HCT116 (cell line): ENCODE measurements at places on chromosomes 2 and 18.

- no peak for DNase-seq
These were observed 14.2 kb upstream of the WIPF1 start for GRCh38 chr2:174611854-174612253.

DNA sequence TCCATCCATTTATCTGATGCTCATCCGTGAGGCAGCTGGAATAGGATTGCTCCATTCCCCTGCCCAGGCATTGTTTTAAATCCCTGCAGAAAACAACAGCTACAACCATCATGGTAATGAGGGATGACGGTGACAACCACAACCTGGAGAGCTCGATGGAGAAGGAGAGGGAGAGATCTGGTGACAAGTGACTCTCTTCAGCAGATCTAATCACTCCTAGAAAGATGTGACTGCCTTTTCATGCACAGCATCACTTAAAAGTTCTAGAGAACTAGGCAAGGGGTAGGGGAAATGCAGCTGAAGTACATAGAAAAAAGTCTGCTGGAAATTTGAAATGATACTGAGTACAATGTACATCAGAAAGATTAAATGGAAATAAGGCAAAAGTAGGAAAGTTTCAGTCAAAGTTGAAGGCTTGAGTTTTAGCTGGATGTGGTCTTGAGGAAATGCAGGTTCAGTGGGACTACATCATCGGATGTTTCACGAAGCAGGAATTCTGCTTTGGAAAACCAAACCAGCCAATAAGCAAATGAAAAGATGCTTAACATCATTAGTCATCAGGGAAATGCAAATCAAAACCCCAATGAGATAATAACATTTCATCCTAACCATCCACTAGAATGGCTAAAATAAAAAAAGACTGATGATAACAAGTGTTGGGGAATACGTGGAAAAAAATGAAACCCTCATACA, 6.8 kb upstream of the ARHGAP25 start:
- no peak for DNase-seq

- peak; percentile 57 for DNase-seq
These were observed 533.4 kb downstream of the ERBB4 start for GRCh38 chr2:212005085-212005671.

DNA sequence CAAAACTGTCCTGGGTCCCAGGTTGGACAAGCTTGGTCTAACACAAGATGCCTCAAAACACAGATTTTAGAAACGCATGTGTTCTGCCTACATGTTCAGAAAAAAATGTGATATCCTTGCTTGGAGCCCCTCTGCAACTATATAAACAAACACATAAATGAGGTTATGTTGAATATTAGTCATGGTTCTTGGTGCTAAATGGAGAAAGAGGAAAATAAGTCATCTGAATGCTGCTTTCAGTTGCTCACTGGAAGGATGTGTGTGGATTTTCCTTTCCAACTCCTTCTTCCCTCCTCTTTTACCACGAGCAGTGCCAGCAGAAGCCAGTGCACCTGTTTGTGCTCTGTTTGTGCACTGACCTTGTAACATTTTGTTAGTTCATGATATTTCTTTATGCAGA, 85.3 kb downstream of the PIEZO2 start:
- DNase-seq, result no peak

DNA sequence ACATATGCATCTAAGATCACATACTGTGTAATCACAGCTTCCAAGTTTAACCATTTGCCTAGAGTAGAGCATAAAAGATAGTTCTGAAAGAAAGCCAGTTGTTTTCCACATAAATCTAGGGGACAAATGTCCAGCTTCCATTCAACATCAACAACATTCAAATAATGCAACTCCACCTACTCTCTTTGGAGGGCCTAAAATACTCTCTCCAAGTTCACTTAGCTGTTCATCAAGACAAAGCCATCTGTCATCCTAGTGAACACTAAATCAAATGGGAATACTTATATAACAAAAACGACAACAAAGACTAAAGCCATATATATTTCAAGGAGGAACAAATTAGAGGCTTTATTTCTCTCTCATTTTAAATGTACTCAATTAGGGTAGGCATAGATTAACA, 221.5 kb upstream of the CDH2 start:
- DNase-seq, result no peak

- no peak for DNase-seq
These were observed 102.7 kb downstream of the CSRNP3 start for GRCh38 chr2:165572151-165572550.

GRCh38 chr2:44555700-44556099, 194.0 kb downstream of the CAMKMT start:
- no peak for DNase-seq

GRCh38 chr2:99890568-99891427, 251.6 kb downstream of the AFF3 start:
- no peak for DNase-seq

GRCh38 chr2:85577386-85578242, at the start of gene VAMP8:
VAMP8 (plus strand) TSS chr2:85577586; CDS start chr2:85577647, 61 bp downstream.
- DNase-seq, result peak; percentile 53

GRCh38 chr2:67039517-67040103, 357.5 kb upstream of the ETAA1 start:
- no peak for DNase-seq

- peak; percentile 58 for DNase-seq
These were observed 33.9 kb downstream of the BMP10 start for GRCh38 chr2:68837164-68837860.

GRCh38 chr2:217794133-217794986, 208.4 kb downstream of the TNS1 start:
- no peak for DNase-seq

GRCh38 chr2:7497178-7497577, 580.0 kb downstream of the RNF144A start:
- DNase-seq, result no peak

DNA sequence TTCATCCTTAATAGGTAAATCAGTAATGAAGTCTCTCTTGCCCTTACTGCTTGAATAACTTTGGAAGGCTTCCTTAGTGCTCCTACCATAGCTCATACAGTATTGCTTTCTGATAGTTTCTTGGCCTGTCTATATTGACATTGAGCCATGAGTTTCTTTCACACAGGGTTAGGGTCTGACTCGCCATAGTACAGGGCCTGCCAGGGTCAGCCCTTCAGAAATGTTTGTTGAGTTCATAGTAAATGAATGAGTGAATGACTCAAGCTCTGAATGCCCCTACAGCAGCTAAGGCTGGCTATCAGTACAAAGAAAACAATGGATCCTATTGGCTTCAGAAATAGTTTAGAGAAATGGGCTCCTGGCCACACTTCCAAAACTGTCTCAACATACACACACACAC, 65.0 kb upstream of the LRATD1 start:
- DNase-seq, result no peak

- no peak for DNase-seq
These were observed 133.4 kb upstream of the NABP1 start for GRCh38 chr2:191544461-191545062.

DNA sequence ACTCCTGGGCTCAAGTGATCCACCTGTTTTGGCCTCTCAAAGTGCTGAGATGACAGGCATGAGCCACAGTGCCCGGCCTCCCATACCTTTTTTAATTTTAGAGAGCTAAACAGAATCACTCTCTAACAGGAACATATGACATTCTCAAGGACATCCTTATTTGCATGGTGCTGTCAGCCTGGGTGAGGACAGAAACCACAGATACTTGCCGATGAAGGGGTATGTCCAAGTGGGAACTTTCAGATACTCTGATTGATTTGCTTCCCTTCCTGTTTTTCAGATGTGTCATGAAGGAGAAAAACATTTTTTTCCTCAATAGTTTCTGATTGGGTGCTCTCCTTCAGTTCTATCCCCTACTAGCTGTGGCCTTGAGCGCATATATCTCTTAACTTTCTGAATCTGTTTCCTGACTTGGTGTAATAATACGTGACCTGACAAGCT, 49.6 kb downstream of the MYO3B start:
- no peak for DNase-seq

- no peak for DNase-seq
These were observed 58.7 kb upstream of the GAREM2 start for GRCh38 chr2:26114151-26114550.

GRCh38 chr2:70907130-70908057, 28.3 kb upstream of the ATP6V1B1 start:
- no peak for DNase-seq

DNA sequence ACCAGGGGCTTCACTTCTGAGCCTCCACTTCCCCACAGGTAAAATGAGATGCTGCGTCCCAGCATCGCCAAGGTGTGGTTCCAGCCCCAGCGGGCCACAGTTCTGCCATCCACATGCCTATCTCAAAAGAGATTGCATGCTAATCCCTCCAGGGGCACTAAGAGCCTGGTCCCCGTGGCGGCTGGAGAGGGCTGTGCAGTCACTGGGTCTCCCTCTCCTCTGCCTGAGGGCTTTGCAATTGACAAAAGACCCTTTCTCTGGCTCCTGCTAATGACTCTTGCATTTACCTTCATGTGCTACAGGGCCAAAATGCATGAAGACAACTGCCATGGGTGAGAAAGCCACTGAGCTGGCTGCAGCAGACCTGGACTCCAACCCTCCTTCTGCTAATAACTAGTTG, 18.5 kb downstream of the ZBTB7C start:
- DNase-seq, result no peak

DNA sequence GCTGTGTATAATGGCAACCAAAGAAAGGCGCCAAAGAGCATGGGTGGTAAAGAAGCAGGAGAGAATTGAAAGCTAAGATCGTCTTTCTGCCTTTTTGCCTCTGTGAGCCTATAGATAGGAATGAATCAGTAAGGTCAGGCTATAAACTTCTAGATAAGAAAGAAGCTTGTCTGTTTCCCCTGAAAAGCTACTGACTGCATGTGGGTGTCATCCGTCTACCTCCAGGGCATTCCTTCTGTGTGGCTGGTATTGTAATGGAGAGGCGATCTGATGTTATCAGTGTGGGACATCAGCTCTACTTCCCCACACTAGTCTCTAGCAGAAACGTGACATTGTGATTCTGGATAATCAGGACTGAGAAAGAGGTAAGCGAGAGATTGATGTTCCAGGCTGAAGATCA, 63.4 kb upstream of the PLA2R1 start:
- no peak for DNase-seq

- DNase-seq, result no peak
These were observed 1.6 kb downstream of the LGALSL start for GRCh38 chr2:64455545-64455944.

DNA sequence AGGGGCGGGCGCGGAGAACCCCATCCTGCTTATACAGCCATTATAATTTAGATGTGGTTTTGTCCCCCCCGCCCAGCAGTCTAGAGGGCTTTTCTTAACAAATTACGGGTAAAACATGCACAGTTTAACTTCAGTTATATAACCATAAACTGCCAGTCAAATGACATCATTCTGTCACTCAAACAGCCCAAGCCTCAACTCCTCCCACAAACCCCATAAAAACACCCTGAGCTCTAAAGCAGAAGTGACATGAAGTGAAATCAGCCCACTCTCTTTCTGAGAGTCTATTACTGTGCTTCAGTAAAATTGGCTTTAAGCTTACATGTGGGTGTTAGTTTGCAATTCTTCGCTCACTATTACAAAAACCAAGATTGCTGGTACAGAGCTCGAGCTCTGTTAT, 705.1 kb upstream of the GCFC2 start:
- DNase-seq, result no peak

DNA sequence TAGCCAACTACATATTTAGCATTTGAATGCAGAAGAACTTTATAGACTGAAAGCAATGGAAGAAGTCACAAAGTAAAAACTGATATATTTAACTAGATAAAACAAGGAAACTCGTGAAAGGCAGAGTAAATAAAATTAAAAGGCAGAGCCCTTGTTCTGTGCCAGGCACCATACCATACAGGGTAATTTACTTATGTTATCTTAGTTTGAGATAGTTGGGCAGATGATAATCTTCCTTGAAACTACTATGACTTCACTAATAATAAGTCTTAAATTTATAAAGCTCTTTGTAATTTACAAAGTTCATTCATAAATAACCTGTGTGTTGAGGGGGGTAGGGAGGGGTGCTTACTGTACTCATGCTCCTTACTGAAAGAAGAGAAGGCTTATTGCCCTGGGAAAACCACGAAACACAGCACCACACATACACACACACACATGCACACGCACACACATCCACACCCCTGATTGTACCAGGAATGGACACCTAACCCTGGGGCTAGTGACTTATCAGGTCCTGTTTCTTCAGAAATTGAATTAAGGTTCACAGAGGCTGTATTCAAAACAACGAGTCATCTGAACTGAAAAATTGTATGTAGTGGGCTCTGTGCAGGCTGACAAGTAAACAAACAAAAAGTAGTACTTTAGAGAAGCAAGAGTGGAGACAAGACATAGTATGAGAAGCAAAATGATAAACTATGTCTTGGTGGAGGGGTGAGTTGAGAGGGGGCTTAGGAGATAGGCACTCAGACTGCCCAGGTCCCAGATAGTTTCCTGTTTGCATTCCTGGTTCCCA, 38.1 kb downstream of the AGFG1 start:
- DNase-seq, result peak; percentile 59

- DNase-seq, result no peak
These were observed 36.7 kb downstream of the PRKD3 start for GRCh38 chr2:37287966-37288365.

GRCh38 chr2:113175736-113176695, 2.2 kb downstream of the PSD4 start:
- DNase-seq, result no peak

- DNase-seq, result no peak
These were observed 177.9 kb downstream of the TPGS2 start for GRCh38 chr18:36650906-36651305.

DNA sequence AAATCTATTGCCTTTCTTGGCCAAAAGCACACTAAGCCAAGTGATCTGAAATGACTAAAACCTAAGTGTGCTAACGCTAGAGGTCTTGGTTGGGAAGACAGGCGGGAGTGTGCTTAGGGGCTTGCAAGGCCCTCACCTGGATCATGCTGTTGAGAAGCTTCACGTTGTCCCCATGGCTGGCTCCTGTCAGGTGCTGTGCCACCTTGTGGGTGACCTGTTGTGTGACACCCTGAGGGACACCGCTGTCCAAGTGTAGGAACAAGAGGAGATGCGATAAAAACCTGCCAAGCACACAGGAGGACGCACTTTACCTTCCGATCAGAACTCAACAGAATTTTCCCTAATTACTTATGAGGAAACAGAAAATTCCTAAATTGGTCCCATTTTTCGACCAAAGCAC, 50.8 kb downstream of the EPG5 start:
- no peak for DNase-seq

GRCh38 chr2:166653185-166653813, 159.2 kb upstream of the SCN7A start:
- DNase-seq, result no peak

- DNase-seq, result no peak
These were observed 177.7 kb downstream of the DIS3L2 start for GRCh38 chr2:232139171-232139594.

DNA sequence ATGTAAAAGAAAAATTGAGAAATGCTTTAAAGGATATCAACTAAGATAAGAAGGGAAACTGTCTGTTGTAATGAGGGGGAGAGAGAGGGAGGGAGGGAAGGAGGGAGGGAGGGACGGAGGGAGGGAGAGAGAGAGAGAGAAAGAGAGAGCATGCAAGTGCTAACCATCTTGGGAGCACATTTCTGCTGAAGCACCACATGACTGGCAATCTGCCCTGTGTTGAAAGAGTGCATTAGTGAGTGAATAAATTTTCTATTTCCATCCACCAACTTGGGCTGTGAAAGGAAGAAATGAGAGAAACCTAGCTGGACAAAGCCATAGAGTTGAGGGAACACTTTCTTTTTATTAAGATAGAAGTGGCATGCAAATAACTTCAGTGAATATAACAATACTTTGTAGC, 110.7 kb downstream of the TMX3 start:
- DNase-seq, result no peak

- no peak for DNase-seq
These were observed 1.2 kb downstream of the RAPH1 start for GRCh38 chr2:203533676-203534591.

GRCh38 chr2:54952978-54953456, 97.2 kb downstream of the RTN4 start:
- no peak for DNase-seq

GRCh38 chr2:71784734-71785511, 331.6 kb downstream of the DYSF start:
- peak; percentile 75 for DNase-seq
